ENCODE measurements at places on chromosomes 12 and 14.

- no peak for DNase-seq
These were observed 131.0 kb upstream of the EEA1 start for GRCh38 chr12:93059925-93060665.

DNA sequence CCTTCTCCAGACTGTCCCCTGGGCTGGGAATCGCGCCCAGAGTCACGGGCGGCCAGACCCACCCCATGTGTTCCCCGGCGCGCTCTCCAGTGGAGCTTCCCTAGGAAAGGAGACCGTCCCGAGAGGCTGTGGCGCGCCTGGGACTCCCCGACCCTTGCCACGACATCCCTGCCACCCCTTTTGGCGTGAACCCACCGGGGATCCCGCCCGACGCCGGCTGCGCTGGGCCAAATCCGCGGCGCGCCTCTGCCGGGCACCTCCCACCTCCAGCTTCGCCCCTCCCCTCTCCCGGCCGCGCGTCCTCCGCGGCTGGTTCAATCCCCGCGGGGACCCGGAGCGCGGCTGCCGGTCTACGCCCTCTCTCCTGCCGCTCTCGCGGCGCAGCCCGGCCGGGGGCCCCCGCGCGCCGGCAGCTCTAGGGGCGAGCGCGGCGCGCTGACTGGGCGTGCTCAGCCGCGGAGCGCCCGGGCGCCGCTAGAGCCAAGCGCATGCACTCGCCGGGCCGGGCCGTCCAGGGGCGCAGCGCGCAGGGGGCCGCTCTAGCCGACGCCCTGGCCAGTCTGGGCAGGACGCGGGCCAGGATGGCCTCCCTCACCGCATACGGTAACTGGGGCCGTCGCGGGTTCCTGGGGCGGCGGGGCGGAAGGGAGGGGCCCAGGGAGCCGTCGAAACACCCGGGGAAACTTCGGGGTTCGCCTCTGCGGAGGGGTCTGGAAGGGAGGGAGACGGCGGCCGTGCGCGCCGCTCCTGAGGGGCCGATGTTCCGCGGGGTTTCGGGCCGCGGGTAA, 77.4 kb upstream of the ANO4 start:
- peak; percentile 1 for DNase-seq

GRCh38 chr14:103084021-103084919, at the start of gene LBHD2:
Gene LBHD2, plus strand, starts transcription at chr14:103084210. Its CDS starts 1,803 bp downstream, at chr14:103086013.
- DNase-seq, result no peak

- no peak for DNase-seq
These were observed 52.5 kb downstream of the TESPA1 start for GRCh38 chr12:54932038-54932437.

DNA sequence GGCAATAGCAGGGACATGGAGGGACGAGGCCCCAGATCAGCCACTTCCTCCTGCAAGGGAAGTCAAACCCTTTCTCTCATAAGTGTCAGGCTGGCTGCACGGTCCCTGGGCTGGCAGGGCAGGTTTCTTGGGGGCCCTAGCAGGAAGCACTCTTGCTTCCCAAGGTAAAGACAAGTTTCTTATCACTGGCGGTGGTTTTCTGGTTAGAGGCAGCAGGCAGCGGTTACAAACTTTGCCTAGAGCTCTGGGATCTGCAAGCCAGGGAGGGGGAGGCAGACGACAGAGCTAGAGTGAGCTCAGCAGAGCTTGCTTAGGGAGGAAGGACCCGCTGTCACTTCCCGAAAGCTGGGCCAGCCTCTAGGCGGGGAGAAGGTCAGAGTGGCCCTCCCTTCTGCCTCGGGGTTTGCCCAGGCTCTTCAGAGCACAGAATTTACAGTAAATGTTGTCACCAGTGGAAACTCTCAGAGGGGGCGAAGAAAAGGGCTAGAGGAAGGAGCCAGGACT, 20.4 kb downstream of the BATF start:
- DNase-seq, result peak; percentile 27

GRCh38 chr14:72615451-72616121, 278.3 kb downstream of the DPF3 start:
- peak; percentile 49 for DNase-seq

GRCh38 chr12:68667291-68667690, 19.5 kb upstream of the NUP107 start:
- no peak for DNase-seq

DNA sequence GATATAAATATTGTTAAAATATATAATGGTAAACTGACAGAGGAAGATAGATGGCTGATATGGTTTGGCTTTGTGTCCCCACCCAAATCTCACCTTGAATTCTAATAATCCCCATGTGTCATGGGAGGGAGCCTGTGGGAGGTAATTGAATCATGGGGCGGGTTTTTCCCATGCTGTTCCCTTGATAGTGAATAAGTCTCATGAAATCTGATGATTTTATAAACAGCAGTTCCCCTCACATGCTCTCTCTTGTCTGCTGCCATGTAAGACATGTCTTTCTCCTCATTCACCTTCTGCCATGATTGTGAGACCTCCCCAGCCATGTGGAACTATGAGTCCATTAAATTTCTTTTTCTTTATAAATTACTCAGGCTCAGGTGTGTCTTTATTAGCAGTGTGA, 46.3 kb downstream of the PTCSC3 start:
- no peak for DNase-seq

GRCh38 chr14:88901991-88902390, 77.5 kb downstream of the TTC8 start:
- DNase-seq, result no peak

- no peak for DNase-seq
These were observed 11.0 kb downstream of the DLGAP5 start for GRCh38 chr14:55180434-55180833.

DNA sequence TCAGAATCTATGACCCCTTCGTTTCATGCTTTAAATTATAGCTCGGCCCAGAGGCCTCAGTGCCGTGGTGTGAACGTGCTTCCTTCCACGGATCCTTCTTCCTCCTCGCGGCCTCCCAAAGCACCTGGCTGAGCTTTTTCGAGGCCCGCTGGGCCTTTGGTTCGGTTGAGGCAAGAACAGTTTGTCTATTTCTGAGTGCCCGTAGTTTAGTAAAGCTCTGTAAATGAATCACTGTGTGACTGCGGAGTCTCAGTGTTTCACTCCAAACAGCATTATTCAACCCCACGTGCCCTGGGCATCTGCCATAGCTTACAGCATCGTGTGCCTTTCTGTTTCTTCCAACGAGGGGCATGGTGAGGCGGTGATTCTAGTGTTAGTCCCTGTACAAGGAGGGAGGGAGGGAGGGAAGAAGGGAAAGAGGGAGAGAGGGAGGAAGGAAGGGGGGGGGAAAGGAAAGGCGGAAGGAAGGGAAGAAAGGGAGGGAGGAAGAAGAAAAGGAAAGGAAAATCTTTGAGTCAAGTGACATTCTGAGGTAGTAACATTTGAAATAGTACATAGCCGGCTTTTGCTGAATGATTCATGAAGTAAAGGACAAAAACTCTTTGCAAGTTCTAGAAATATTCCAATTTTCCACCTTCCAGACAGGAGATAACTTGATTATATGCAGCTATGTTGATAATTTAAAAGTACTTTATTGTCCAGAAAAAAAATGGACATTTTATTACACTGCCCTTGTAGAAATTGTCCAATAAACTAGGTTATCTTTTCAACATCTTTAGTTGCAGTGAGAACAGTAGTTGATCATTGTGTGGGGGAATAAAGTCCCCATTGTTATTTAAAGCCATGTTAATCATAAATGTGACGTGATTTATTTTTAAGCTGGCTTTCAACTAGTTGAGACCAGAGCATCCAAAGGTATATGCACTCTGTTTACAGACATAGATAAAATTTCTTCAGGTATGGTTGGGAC, 1.2 kb upstream of the TRIM9 start:
- DNase-seq, result no peak

Measured in muscle of back (tissue), 13 donors.